ENCODE measurements at places on chromosomes 16 and 17. TPM values are rescaled to one million over a fixed set of nuclear protein-coding genes. Genes with fewer than 3 reads are reported as not detected.

The WSB1 gene
- 204 TPM for polyA plus RNA-seq

The HAP1 gene
- 0.07 TPM for polyA plus RNA-seq

The RSPRY1 gene
- polyA plus RNA-seq = 63.8 TPM

The LPO gene
- polyA plus RNA-seq = not detected

The SCNN1G gene
- not detected for polyA plus RNA-seq

The CDRT15 gene
- not detected for polyA plus RNA-seq

The PRR29 gene
- 0.15 TPM for polyA plus RNA-seq

The FOXN1 gene
- polyA plus RNA-seq = not detected

The GCGR gene
- not detected for polyA plus RNA-seq

DNA sequence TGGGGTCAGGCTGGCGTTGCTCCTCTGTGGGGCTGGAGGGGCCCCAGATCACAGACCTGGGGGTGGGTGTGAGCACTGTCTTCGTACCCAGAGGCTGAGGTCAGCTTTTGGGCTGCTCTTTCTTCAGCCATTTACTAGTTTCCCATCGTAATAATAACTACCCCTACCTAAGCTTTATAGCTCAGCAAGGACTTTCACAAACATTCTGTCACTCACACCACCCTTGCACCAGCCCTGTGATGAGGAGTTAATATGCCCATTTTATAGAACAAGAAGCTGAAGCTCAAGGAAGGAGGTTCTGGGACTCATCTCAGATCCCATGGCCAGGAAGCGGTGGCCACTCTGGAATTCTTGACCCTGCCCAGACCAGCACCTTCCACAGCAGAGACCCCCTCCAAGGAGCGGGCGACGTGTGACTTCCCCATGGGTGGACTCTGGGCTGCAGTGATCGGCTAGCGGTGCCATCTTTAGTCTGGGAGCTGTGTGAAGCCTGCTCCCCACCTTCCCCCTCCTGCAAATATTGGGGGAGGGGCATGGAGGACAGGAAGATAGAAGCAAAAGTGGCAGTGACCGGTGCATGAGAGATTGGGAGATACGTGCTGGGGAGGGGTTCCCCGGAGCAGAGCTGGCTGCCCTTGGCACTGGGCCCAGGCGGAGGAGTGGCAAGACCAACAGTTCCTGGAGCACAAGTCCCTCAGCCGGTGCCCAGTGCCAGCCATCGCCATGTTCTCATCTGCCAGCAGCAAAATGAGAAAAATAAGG lies 81.8 kb upstream of the TOB1 start:
- no peak for DNase-seq

GRCh38 chr17:78935419-78936323 lies 10.5 kb upstream of the TIMP2 start:
- DNase-seq = peak; percentile 93

GRCh38 chr16:56306690-56307533 lies 115.6 kb downstream of the GNAO1 start:
- DNase-seq = no peak

DNA sequence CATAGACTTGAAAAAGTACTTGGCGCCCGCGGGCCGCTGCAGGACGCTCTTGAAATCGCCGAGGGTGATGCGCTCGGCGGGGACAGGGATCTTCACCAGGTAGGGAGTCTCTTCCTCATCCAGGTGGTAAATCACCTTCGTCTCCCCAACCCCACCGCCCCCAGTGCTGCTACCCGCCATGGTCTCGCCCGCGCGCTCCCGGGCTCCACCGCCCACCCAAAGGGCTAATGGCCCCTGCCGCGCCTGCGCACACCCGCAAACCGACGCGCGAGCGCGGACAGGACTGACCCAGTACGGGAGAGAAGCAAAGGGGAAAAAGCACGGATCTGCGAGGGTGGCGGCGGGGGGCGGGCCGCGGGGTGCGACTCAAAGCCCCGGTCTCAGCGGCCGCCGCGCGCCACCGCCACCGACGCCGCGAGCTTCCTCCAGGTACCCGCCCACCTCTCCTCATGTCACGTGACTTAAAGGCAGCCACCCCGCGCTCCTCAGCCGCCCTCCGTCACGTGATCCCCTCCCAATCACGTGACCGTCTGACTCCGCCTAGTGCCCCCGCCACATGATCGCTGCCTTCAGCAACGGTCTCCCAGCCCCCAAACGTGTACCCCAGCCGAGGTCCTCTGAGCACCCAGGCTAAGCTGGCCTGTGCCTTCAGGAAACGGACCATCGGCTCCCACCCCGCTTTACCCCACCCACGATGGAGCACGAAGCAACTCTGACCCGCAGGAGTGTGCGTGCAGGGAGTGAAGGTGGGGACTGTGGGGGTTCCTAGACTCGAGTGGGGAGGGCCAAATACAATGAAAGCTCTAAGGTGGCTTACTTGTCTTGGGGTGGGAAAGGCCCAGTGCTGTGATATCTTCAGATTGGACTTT lies at the start of gene DVL2:
DVL2 (minus strand) TSS at position 435 of the 869 bp plus-strand sequence; CDS start at position 180, 255 bp downstream.
- DNase-seq = peak; percentile 87

DNA sequence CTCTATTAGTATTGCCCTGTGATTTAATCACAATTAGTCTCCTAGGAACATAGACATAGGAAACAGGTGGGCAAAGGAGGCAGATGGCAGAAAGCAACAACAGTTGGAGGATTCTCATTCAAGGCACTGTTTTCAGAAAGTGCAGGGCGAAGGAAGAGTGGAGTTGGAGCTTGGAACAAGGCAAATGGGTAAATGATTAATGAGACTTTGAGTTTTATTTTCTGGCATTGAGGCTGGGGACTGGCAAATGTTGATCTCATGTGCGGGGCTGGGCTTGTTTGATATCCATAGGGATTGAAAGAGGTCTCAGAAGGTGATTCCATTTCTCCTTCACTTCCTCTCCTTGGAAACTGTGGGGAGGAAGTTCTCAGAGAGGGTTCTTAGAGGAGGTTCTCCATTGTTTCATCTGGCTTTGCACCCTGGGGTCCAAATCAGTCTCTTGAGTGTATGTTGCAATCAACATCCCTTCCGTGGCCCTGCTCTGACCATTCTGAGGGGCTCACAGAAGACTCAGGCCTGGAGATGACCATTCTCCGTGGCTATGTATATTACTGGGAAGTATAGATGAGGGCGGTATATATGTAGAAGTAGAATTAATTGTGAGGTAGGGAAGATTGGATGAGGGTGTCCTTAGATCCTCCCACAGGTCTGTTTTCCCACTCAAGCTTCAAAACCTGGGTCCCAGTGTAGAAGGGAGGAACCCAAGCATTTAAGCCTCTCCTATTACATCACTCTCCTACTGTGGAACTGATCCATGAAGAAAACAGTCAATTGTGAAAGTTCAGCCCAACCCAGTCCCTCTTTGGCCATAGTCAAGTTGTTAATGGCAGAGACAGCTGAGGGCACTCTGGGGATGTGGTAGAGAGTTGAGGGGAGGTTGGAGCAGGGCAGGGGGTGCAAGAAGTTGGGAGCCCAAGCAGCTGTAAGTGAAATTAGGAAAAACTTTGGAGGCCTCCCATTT lies 36.5 kb upstream of the SRSF1 start:
- DNase-seq = no peak

DNA sequence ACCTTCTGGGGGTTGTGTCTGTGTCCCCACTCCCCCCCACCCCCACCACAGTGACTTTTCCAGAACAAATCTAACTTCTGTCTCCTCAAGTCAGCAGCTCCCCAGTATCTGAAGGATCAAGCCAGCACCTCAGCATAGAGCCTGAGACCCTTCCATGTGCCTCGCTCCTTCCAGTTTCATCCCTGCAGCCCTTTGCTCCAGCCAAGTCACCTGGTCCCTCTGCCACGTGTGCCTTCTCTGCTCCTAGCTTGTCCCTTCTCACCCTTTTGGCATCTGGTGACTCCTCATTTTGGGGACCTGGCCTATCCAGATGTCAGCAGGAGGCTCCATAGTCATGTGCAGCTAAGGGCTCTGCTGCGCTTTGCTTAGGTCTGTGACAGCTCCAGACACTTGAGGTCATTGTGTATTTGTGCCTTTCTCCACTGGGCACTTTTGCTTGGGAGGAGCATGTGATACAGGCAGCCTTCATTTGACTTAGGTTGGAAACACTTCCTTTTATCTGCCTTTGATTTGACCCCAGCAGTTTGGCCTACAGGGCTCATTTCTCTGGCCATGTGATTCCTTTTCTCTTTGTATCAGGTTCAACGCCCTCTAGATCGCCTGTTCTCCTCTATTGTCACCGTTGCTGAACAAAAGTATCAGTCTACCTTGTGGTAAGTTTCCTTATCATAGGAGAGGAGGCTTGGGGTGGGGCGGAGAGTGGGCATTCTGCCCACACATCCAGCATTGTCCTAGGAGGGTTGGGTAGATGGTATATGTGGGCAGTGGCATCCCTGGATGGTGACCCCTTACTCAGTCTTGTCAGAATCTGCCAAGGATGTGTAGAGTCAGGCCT lies 7.1 kb upstream of the NFATC3 start:
- no peak for DNase-seq

DNA sequence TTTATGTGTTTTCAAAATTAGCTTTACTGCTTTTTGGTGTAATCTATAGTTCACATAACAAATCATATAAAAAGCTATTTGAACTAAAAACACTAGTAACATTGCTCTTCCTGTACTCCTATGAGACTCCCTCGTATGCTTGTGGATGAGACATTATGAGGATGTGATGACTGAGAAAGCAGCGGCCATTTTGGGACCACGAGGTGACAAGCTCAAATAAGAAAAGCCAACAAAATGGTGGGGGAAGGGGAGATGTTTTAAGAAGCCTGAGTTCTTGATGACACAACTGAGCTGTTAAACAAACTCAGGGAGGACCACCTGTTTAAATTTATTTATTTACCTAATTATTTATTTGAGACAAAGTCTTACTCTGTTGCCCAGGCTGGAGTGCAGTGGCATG lies 4.5 kb downstream of the CCL18 start:
- DNase-seq = no peak

GRCh38 chr17:64387545-64388171 lies 3.0 kb downstream of the PECAM1 start:
- no peak for DNase-seq

GRCh38 chr16:80330803-80331202 lies 210.0 kb upstream of the DYNLRB2 start:
- DNase-seq = no peak

DNA sequence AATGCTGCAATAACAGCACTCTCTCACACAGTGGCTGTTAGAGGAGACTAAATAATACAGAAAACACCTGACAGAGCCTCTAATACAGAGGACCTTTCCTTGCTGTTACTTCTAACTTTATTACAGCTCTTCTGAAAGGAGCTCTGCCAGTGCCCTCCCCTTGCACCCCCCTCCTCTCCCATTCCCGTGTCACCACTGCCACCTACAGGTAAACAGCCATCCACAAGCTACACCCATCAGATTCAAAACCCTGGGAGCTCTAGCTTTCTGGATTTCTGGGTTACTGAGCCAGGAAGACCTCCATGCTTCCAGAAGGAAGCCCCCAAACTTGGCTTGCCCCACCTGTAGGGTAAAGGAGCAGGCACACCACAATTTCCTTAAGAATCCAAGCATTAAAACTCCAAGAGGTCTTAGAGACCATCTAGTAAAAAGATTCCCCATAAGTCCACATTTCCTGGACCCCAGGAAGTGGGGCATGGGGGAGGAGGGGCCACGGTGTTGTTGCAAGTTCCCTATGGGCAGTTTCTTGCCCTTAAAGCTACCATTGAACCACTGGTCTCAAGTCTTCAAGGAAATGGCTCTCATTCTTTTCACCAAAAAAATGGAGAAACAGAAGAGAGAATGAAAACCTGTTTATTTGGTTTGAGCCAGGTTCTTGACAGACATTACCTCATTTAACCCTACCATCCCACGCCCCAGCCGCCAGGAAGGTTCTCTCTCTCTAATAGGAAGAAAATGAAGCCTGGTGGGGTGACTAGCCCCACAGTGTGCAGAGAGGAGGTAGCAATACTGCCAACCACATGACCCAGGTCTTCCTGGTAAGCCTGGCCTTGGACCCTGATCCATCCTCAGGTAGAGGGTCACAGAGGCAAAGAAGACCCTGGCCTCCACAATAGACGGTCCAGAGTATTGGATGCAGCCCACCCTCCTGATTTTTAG lies 52.8 kb downstream of the TOM1L2 start:
- peak; percentile 39 for DNase-seq

GRCh38 chr17:15958484-15958854 lies 13.5 kb downstream of the ADORA2B start:
- no peak for DNase-seq

DNA sequence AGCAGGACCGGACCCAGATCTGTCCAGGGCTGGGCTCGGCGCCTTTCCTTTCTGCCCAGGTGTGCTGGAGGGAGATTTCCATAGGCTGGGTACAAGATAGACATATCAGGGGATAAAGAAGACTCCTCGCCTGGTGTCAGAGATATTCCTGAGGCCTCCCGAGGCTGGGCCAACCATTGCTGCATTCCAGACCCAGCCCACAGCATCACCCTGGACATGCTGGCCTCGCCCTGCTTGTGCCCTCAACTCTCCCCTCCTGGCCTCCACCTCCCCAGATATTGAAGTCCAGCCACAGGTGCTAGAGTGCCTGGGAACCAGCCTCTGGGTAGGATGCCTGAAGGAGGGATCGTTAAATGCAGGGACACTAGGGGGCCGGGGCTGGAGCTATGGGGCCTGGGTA lies 2.1 kb downstream of the CD300LG start:
- DNase-seq = no peak

GRCh38 chr16:81469183-81469677 lies 24.6 kb downstream of the CMIP start:
- no peak for DNase-seq

- no peak for DNase-seq
These were observed 29.7 kb downstream of the LDHD start for GRCh38 chr16:75086688-75087374.

DNA sequence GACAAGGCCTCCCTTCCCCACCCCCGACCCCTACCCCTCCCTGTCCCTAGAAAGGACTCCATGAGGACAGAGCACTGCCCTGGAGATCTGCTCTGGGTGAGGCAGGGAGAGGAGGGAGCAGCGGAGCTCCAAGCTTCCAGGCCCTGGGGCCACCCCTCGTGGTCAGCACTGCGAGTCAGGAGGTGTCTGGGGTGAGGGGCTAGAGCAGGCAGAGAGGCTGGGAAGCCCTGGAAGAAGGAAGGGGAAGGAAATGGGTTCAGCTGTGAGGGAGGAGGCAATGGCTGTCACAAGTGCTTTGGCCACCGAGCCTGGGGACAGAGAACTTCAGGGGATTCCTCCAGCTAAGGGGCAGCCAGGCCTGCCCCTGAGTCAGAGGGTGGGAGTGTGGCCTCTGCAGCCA lies 28.2 kb upstream of the DNAI2 start:
- no peak for DNase-seq

DNA sequence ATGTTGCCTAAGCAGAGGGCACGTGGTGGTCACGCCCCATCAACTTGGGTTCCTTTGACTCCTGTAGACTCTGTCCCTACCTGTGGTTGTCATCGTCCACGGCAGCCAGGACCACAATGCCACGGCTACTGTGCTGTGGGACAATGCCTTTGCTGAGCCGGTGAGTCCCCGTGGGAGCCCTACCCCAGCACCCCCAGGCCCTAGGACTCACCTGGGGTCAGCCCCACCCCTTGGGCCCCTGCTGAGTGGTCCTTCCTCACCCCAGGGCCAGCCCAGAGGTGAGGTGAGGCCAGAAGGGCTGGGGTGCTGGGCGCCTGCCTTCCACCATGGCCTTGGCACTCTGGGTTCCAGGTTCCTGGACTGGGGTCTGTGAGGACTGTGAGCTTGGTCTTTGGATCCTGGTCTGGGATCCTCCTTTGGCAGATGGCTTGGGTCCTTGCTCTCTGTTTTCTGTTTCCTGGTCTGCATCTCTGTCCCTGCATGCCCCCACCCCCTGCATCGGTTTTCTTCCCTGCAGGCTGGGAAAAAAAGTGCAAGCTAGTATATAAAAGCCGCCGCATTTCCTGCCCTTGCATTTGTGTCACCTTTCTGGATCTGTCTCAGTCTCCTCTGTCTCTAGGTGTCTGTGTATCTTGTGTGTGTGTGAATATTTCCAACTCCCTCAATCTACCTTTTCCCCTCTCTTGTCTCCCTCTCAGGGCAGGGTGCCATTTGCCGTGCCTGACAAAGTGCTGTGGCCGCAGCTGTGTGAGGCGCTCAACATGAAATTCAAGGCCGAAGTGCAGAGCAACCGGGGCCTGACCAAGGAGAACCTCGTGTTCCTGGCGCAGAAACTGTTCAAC lies 17.5 kb downstream of the STAT5A start:
- DNase-seq = no peak

All from AG04450 (cell line).